ENCODE measurements at places on chromosomes 4 and X.
A peak's percentile ranks its signal among the peaks of the same experiment; 100 is the strongest.

GRCh38 chr4:126553248-126553647 lies 1079.5 kb upstream of the INTU start:
- no peak for DNase-seq

DNA sequence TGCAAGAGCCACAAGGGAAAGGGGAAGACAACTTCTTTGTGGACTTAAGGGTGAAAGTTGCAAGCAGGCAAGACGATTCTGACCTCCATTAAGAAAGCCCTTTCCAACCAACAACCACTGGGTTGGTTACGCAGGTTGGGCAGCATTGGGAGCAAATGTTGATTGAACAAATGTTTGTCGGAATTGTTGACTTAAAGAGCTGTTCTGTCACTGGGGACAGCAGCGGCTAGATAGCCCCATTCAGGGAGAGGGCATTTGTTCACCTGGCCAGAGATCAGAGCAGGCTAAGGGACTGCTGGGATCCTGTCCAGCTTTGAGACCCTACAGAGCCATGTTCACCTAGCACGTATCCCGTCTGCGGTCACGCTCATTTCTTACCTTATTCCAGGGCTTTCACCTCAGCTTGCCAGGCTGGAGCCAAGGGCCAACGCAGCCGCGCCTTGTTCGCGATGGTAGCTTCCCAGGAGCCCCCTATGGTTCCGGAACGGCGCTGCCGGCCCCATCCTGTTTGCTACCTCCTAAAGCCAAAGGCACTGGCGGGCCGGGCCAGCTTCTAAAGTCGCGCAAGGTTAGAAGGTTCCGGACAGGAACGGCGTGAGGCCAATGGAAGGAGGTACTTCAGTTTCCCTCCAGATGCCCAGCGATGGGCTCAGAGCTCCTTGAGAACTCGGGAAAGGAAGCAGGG lies 24.6 kb downstream of the F9 start:
- no peak for DNase-seq

GRCh38 chrX:129646566-129647417 lies 8.0 kb downstream of the APLN start:
- DNase-seq, result no peak

DNA sequence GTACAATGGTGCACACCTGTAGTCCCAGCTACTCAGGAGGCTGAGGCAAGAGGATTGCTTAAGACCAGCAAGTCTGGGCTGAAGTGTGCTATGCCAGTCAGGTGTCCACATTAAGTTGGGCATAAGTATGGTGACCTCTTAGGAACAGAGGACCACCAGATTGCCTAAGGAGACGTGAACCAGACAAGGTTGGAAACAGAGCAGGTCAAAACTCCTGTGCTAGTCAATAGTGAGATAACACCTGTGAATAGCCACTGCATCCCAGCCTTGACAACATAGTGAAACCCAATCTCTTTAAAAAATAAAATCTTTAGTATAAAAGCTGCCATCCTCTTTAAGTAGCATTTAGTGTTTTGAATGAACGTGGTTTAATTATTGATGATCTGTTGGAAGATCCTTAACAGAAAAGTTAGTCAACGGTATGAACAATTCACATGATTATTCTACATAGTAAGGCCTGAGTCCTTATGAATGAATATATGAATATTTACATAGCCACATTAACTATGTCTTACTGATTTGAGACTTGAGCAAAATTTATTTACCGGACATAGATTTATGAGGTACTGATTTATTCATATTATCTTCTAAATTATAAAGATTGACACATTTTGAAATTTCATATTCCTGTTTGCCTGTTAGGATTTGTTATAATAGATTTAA lies 63.2 kb downstream of the UBE2K start:
- DNase-seq, result no peak

- no peak for DNase-seq
Measured at GRCh38 chrX:69066021-69066757, 99.1 kb downstream of the PJA1 start.

- DNase-seq, result no peak
Measured at GRCh38 chr4:119626943-119627266, 1.7 kb downstream of the PDE5A start.

- DNase-seq, result peak; percentile 44
Measured at GRCh38 chr4:41963105-41963504, 18.5 kb upstream of the DCAF4L1 start.

DNA sequence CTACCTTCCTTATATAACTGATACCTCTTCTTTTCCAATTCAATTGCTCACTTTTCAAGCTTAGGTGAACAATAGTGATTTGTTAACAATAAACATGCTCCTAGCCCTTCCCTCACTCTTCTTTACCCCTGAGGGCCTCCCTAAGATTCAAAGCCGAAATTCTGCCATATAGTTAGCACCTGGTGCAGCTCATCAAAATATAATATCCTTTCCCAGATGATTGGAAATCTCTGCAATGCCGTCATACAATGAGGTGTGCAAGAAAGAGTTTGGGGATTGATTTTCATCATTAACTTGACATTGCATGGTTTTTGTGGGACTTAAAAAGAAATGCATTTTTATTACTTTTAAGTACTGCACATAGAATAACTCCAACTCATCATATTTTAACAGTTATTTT lies 95.3 kb downstream of the HDAC8 start:
- no peak for DNase-seq

DNA sequence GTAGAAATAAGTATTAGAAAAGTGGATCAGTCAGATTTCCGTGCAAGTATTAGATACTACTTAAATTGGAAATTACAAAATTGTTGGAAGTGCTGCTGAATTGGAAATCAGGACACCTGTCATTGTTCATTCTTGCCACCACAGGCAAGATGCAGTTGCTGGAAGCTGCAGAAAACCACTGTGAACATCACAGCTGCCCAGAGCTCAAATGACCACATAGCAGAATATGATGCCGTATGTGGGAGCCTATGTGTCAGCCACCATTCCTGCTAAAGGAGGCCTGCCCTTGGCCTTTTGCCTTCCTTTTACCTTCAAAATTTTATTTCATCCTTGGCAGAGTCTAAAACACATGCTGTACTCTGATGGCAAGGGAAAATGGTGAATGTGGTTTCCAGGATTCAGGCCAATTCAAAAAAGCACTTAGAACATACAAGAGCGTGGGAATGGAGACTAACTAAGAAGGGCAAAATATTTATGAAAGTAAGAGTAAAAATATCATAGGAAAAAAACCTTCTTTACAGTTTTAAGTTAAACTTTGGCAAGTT lies 1005.5 kb upstream of the GRID2 start:
- no peak for DNase-seq

GRCh38 chrX:139905051-139905450 lies 27.8 kb downstream of the ATP11C start:
- no peak for DNase-seq

- DNase-seq, result no peak
Measured at GRCh38 chr4:85951-86350, 32.8 kb downstream of the ZNF595 start.

GRCh38 chr4:101158134-101158482 lies 189.2 kb downstream of the PPP3CA start:
- DNase-seq, result no peak

- no peak for DNase-seq
Measured at GRCh38 chr4:72857787-72858186, 211.7 kb downstream of the COX18 start.

DNA sequence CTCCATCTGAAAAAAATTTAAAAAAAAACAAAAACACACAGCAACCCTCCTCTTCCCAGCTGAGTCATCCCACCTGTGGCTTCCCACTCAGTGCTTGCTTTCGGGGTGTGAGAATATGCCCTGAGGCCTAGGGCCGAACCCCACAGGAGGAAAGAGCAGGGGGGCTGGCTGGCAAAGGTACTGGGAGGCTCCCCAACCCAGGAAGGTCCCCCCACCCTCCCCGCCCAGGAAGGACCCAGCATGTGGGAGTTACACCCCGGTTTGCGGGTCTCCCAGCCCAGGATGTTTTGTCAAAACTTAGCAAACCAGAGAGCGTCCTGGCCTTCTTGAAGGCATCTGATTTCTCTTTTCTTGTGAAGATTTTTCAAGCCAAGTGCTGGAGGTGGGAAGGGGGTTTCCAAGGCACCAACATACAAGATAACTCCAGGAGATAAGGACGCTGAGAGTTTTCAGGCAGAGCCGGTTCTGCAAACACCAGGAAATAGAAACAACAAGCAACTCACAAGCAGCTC lies 25.7 kb upstream of the CSF2RA start:
- no peak for DNase-seq

GRCh38 chrX:153365670-153366069 lies 31.7 kb downstream of the ZNF275 start:
- DNase-seq, result no peak

DNA sequence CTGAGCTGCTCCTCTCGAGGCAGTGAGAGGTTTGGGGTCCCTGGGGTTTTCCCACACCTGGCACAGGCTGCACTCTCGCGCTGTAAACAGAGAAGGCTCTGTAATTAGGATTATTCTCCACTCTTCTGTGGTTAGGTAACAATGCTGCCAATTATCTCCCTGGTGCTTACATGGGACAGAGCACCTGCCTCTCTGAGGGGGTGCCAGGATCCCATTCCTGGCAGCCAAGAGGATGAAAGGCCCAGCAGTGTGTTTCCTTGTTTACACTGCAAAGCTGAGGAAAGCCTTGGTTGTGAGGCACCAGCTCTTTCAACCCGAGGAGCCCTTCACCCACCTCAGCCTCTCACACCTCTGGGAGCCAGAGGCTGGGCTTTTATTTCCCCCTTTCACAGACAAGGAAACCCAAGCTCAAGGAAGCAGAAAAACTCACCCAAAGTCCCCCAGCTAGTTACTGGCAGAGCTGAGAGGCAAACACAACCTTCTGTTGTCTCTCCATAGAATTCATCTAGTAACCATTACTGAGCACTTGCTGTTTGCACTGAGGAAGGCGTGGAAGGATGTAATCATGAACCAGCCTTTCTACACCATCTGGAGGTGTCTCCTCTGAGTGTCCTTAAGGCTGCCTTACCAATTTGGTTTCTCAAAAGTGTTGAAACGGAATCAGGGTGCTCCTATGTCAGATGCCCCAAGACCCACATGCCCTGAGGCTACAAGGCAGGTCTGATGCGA lies 39.7 kb upstream of the PROM1 start:
- no peak for DNase-seq

DNA sequence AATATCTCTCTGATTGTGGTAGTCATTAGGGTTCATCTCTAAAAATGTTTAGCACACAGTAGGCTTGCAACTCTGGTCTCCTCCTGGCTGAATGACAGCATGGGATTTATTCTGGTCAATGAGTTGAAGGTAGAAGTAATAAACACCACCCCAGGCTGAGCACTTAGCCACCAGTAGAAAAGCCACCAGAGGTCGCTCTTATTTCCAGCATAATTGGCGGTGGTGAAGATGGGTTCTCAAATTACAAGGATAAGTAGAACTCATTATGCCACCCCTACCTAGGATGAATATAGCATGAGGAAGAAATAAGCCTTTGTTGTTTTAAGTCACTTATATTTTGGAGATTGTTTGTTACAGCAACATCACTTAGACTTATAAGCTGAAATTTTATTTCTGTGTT lies 302.7 kb downstream of the GPM6A start:
- DNase-seq, result no peak

- peak; percentile 28 for DNase-seq
Measured at GRCh38 chrX:143615851-143616250, 20.1 kb downstream of the SLITRK4 start.

DNA sequence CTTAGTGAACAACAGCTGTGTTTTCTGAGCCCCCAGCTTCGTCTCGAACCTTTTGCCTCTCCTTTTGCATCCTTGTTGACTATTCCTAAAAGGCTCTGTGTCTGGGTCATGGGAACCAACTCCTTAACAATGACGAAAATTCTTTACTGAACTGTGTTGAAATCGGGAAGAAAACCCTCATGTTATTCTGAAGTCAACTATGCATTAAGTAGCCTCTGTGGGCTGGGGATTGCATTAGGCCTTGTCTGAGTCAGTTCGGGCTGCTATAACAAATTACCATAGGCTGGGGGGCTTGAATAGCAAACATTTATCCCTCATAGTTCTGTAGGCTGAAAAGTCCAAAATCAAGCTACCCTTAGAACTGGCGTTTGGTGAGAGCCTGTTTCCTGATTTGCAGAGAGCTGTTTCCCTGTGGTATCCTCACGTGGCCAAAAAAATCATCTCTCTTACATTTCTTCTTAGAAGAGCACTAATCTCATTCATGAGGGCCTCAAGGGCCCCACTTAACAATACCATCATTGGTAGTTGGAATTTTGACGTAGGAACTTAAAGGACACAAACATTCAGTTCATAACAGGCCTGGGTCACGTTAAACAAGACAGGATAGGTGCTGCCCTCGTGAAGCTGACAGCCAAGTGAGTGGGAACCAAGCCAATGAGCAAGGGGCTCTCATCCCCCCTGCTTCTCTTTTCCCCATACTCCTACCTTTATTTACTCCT lies 75.9 kb downstream of the CLNK start:
- peak; percentile 65 for DNase-seq

GRCh38 chrX:104310090-104310489 lies 55.4 kb upstream of the ESX1 start:
- DNase-seq, result peak; percentile 51

GRCh38 chrX:124863303-124863702 lies 456.4 kb upstream of the TEX13C start:
- no peak for DNase-seq

DNA sequence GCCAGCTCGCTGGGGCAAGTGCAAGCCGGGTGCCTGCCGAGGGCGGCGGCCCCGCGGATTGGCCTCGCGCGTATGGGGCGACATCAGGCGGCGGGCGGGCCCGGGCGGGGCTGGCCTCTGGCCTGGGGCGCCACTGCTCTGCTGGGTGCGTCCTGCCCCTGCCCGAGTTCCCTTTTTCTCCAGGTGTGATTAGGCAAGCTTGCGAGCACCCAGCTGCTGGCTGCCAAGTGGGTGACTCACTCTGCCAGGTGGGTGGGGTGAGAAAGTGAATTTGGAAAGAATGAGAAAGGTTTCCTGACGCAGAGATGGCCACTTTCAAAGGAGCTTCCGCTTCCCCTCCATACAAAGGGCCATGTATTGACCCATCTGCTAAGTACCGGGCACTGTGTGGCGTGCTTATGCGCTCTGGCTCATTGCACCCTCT lies 32.5 kb downstream of the FGFBP1 start:
- peak; percentile 38 for DNase-seq

- no peak for DNase-seq
Measured at GRCh38 chr4:85828027-85828890, 353.3 kb downstream of the ARHGAP24 start.

- DNase-seq, result peak; percentile 42
Measured at GRCh38 chrX:10884246-10884645, 226.9 kb upstream of the HCCS start.

GRCh38 chr4:12122316-12122715 lies 693.6 kb upstream of the HS3ST1 start:
- no peak for DNase-seq

GRCh38 chrX:42000836-42001235 lies 77.5 kb upstream of the CASK start:
- DNase-seq, result no peak

- DNase-seq, result no peak
Measured at GRCh38 chrX:3191201-3191600, 149.9 kb downstream of the ARSF start.

- DNase-seq, result peak; percentile 37
Measured at GRCh38 chr4:113919611-113920010, 59.8 kb downstream of the ARSJ start.

GRCh38 chr4:38109896-38110295 lies 149.7 kb downstream of the PTTG2 start:
- DNase-seq, result peak; percentile 68

- DNase-seq, result no peak
Measured at GRCh38 chr4:138076561-138076960, 165.6 kb downstream of the SLC7A11 start.

- DNase-seq, result no peak
Measured at GRCh38 chr4:11640584-11640983, 211.9 kb upstream of the HS3ST1 start.
